PC-9 (cell line): ENCODE measurements at places on chromosomes 13 and 19. TPM values are rescaled to one million over a fixed set of nuclear protein-coding genes. Genes with fewer than 3 reads are reported as not detected.

GRCh38 chr13:31878955-31879354 is 139.6 kb downstream of the RXFP2 start:
- no peak overlapping the region for H3K4me3 ChIP-seq
- no peak overlapping the region for H3K27ac ChIP-seq
- H3K4me1 ChIP-seq, result no peaks in the 10 kb centered on the region
- H3K27me3 ChIP-seq, result 0 out of 2 replicates have a peak, but pooled peaks cover 4% of the 10 kb centered on the region

GRCh38 chr19:47863514-47863936 is 4.5 kb downstream of the TPRX2 start:
- no peak overlapping the region for H3K27ac ChIP-seq
- H3K36me3 ChIP-seq, result no peaks in the 10 kb centered on the region
- no peak overlapping the region for H3K4me3 ChIP-seq
- peak; percentile 56 for DNase-seq
- H3K27me3 ChIP-seq, result peaks cover 47% of the 10 kb centered on the region

HOMER3 gene
- total RNA-seq, result 55.7 and 62.5 TPM in 2 replicates

SPACA4 gene
- total RNA-seq, result not detected in 2 replicates

- H3K4me1 ChIP-seq, result no peaks in the 10 kb centered on the region
- H3K27ac ChIP-seq, result no peak overlapping the region
- no peaks in the 10 kb centered on the region for H3K27me3 ChIP-seq
- no peaks in the 10 kb centered on the region; the same call in 1 of the 2 replicates for H3K36me3 ChIP-seq
- DNase-seq, result no peak
- no peak overlapping the region for H3K4me3 ChIP-seq
Observed at GRCh38 chr19:32914879-32915660, 45.5 kb upstream of the SLC7A9 start.

SIGLEC5 gene
- total RNA-seq, result not detected in 2 replicates

DNA sequence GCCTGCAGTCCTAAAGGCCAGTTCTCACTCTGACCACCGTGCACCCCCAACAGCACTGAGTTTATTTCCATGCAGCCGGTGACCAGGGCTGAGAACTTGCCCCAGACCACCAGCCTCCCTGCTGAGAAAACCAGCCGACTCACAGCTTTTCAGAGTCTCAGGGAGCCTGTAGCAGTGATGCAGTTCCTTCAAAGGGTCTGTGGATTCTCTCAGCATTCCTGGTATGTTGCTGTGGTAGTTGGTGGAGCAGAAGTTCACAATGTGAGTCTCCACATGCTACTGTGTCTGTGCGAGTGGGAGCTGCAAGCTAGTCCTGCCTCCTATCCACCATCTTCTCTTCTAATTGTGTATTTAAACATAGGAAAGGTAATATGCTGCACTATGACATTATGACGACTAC is 254.9 kb upstream of the KLF12 start:
- H3K36me3 ChIP-seq, result no peaks in the 10 kb centered on the region
- DNase-seq, result no peak
- H3K4me1 ChIP-seq, result no peaks in the 10 kb centered on the region
- H3K27me3 ChIP-seq, result no peaks in the 10 kb centered on the region

DEDD2 gene
- total RNA-seq, result 45.6 and 49.6 TPM in 2 replicates

CACNG7 gene
- total RNA-seq, result not detected in 2 replicates

- no peaks in the 10 kb centered on the region for H3K27me3 ChIP-seq
- H3K27ac ChIP-seq, result no peak overlapping the region
- DNase-seq, result no peak
- no peak overlapping the region for H3K4me3 ChIP-seq
Observed at GRCh38 chr13:92807353-92807752, 419.3 kb upstream of the GPC6 start.
